ENCODE measurements at places on chromosomes 12 and 14.

- DNase-seq: peak; percentile 88
These were observed 5.7 kb downstream of the RAB35 start for GRCh38 chr12:120110550-120111501.

DNA sequence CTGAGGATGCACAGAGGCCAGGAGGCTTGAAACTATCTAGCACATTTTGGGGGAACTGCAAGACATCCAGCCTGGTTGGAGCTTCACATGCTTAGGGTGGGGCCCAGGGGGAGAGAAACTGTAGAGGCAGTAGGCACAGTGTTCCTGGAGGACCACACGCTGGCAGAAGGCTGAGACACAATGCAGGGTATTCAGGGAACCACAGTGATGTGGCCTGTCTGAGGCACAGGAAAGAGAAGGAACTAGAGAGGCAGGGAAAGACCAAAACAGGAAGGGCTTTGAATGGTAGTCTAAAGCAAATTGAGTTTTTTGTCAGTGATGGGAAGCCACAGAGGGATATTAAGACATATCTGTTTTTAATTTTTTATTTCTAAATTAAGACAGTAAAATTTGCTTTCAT, 100.2 kb upstream of the PRICKLE1 start:
- no peak for DNase-seq

DNA sequence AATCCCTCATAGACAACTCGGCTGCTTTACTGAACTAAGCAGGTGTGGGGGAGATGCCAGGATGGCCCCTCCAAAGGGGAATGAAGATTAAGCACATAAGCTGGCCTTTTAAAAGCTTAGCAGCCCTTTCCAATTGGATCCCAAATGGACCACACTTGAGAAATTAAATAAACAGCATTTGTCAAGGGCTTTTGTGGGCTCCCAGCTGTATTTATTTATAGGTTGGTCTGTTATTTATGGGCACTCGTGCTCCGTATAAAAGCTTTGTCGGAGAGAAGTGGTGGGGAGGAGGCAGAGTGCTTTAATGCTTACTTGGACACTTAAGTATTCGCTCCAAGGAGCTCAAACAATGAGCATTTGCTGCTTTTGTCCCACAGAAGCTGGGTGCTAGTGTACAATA, 580.2 kb downstream of the MED13L start:
- DNase-seq: no peak

GRCh38 chr12:132351751-132352495, 22.5 kb upstream of the GALNT9 start:
- no peak for DNase-seq

DNA sequence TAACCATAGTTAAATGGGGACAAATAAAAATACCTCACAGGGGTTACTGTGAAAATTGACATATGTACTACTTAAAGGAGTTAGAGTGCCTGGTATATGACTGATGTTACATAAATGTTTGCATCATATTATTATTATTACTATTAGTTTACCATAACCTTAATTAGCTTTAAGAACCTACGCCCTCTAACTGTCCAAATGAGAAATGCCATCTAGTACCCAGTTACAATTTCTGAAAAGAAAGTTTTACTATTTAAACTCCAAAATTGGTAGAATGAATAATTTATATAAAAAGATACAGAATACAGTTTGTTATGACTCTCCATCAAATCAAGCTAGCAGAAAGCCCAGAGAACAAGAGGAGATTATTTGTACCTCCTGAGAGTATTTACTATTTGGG, 42.3 kb downstream of the EML5 start:
- no peak for DNase-seq

DNA sequence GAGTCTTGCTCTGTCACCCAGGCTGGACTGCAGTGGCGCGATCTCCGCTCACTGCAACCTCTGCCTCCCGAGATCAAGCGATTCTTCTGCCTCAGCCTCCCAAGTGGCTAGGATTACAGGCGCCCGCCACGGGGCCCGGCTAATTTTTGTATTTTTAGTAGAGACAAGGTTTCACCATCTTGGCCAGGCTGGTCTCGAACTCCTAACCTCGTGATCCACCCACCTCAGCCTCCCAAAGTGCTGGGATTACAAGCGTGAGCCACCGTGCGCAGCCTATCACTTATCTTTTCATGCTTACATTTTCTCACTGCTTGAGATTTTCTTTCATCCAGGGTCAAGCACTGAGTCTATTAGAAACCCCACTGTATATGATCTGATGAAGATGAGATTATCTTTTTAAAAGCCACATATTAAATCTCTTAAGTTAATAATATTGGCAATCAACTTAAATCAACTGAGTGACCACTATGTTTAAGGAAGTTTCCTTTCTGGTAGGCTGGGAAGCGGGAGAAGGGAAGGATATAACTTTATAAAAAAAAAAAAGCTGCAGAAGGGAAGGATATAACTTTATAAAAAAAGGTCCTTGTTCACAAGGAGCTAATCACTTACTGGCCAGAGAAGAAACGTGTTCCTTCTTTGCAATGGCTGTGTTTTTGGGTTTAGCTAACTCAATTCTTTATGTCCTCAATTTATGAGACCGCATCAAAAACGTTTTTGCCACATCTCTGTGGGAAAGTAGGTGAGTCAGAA, 1.3 kb upstream of the MDM2 start:
- no peak for DNase-seq

GRCh38 chr12:8065991-8066594, at the start of gene C3AR1:
C3AR1 (minus strand) TSS chr12:8066359; CDS start chr12:8060185, 6,174 bp downstream.
- no peak for DNase-seq

- no peak for DNase-seq
These were observed 17.9 kb downstream of the ZFP36L1 start for GRCh38 chr14:68774771-68775613.

- DNase-seq: no peak
These were observed 78.2 kb downstream of the PHLDA1 start for GRCh38 chr12:75953312-75953906.

GRCh38 chr12:24111616-24112015, 162.1 kb upstream of the SOX5 start:
- DNase-seq: no peak

- no peak for DNase-seq
These were observed 24.4 kb upstream of the TC2N start for GRCh38 chr14:91891721-91892220.

- DNase-seq: peak; percentile 28
These were observed 100.5 kb downstream of the PIWIL1 start for GRCh38 chr12:130438243-130438620.

DNA sequence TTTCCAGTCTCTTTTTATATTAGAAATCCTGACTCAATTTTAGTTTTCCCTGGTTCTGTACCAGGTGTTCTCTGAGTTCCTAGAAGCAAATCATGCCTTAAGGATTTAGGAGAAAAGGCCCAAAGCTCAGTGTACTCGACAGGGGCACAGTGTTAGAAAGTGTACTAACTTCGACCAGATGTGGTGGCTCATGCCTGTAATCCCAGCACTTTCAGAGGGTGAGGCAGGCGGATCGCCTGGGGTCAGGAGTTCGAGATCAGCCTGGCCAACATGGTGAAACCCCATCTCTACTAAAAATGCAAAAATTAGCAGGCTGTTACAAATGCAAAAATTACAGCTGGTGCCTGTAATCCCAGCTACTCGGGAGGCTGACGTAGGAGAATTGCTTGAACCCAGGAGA, 12.0 kb downstream of the VEZT start:
- no peak for DNase-seq

GRCh38 chr14:77882098-77882497, 82.2 kb downstream of the ADCK1 start:
- DNase-seq: no peak

DNA sequence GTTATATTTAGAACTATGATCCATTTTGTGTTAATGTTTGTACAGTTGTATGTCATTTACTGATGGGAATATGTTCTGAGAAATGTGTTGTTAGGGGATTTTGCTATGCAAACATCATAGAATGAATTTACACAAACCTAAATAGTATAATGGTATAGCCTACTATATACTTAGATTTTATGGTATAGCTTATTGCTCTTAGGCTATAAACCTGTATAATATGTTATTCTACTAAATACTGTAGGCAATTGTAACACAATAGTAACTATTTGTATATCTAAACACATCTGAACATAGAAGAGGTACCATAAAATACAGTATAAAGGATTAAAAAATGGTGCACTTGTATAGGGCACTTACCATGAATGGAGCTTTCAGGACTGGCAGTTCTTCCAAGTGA, 105.4 kb upstream of the GRIN2B start:
- DNase-seq: no peak

DNA sequence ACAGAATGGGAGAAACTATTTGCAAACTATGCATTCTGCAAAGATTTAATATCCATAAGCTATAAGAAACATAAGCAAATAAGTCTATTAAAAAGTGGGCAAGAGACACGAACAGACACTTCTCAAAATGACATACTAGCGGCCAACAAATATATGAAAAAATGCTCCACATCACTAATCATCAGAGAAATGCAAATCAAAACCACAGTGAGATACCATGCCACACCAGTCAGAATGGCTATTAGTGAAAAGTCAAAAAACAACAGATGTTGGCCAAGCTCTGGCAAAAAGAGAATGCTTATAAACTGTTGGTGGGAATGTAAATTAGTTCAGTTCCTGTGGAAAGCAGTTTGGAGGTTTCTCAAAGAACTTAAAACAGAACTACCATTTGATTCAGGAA, 121.3 kb downstream of the KCNMB4 start:
- no peak for DNase-seq

DNA sequence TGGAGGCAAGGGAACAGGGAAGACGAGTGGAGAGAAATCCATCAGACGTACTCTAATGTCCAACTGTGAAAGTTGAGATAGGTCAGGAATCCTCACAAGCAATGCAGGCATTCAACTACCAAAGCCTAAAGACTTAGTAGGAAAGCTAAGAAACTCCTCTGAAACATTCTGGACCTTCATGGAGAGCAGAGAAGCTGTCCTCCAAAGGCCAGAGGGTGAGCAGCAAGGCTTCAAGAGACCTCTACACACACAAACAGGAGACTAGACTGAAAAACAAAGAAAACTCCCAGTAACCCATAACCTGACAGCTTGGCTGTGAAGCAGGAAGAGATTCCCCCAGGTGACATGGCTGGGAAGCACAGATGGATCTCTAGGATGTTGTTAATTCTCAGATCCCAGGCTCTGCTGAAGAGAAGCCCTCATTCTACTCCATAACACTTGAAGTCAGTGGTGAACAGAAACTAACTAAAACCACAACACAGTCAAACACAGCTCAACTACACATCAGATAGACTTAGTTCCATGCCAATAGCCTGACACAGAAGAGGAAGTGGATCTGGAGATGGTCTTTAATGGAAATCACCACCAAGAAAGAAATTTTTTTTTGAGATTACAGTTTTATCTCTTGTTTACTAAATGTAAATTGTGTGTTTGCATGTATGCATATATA, 23.2 kb upstream of the LYZ start:
- DNase-seq: no peak

DNA sequence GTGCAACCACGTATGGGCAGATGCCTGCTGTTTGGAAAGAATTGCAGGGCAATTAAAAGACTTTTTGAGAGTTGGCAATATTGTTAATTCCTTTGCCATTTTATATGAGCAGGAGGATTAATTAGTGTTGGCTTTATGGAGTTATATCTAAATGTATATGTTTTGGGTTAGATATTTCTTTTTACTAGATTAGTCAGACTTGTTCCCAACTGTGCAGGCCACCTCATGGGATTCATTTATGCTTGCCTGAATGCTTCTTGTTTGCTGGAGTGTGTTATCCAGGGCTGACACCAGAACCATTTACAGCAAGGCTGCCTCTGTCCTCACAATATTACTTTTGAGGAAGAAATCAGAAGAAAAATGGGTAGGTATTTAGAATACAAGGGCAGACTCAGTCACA, 192.5 kb downstream of the KTN1 start:
- DNase-seq: no peak

DNA sequence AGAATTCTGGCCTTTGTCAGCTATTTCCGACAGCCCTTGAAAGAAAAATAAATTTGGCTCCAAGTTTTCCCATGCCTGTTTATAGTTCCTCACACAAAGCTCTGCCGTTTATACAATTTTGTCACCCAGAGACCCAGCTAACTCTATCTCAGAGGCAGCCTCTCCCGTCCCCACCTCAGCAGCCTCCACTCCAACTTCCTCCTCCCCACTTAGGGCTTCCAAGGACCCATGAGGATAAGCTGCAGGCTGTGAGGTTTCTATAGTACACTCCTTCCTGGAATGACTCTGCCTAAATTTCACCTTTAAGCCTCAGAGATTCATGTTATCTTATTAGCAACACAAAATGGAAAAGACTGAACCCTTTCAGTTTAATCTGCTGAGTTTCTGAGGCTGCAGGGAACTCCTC, 71.8 kb downstream of the TTC9 start:
- no peak for DNase-seq

Measured in lower lobe of right lung (tissue), 2 donors.